Activated effector memory CD4-positive, alpha-beta T cell treated with anti-CD3 and anti-CD28 coated beads, Interleukin-2, amount 50 U/mL, for 16 hours (primary cell): ENCODE measurements at places on chromosomes 6 and 20.

- DNase-seq = no peak
These were observed 844 bp downstream of the WFDC2 start for GRCh38 chr20:45470262-45470931.

GRCh38 chr20:47057661-47058060 lies 163.0 kb downstream of the EYA2 start:
- DNase-seq = no peak

DNA sequence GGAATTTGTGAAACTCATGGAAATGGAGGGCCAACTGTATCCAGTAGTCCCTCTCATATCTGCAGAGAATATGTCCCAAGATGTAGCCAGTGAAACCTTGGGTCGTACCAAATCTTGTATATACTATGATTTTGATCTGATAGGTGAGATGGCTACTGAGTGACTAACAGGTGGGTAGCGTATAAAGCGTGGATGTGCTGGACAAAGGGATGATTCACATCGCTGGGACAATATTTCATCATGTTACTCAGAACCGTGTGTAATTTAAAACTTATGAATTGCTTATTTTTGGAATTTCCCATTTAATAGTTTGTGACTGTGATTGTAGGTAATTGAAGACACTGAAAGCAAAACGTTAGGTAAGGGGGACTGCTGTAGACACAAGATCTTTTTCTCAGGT lies 144.1 kb downstream of the SMAP1 start:
- no peak for DNase-seq

- no peak for DNase-seq
These were observed 105.9 kb downstream of the ADGRB3 start for GRCh38 chr6:68740828-68741500.

DNA sequence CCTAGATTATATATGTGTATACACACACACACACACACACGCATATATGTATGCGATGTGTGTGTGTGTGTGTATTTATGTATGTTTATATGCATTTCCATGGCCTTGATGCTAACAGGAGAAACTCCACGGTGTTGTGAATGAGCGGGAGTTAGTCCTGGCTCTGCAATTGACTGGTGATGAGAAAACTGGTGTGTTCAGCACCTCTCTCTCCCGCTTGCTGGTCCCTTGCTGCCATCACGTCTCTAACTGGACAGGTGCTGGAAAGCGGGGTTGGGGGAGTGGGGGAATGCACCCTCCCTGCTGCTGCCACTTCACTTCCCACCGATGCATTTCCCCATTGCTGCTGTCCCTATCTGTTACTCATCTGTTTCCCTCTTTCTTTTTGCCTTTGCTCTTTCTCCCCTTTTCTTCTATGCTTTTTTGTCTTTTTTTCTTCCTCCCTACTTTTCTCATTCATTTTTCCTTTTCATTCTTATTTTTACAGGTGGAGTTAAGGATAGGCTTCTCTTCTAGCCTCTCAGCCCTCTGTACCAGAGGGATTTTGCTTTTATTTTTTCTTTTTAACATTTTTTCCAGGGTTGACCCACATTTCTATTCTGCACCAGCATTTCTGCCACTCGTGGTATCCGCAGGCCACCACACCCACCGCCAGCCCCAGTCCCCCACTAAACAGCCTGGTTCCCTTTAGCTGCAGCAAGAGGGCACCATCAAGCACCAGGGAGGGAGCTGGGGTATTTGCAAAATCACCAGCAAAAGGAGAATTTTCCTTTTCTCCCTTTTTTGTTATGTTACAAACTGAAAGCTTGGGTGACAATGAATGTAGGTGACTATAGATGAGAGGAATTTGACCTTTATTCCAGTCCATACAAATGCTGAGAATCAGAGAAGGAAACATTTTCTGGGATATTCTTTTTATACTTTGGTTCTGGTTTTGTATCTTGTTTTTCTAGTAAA lies 115.6 kb downstream of the TCP11 start:
- DNase-seq = no peak

DNA sequence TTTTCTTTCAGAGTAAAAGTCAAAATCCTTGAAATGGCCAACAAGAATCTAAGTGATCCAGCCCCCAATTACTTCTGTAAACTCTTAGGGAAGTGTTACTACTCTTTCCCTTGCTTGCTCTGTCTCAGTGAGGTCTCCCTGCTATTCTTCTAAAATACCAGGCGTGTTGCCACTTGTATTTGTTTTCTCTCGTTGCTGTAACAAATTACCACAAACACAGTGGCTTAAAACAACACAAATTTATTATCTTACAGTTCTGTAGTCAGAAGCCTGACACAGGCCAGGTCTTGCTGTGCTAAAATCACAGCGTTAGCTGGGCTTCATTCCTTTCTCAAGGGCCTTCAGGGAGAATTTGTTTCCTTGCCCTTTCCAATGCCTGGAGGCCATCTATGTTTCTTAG lies 59.9 kb downstream of the HECA start:
- DNase-seq = no peak
